ENCODE measurements at places on chromosomes 1 and 21.

DNA sequence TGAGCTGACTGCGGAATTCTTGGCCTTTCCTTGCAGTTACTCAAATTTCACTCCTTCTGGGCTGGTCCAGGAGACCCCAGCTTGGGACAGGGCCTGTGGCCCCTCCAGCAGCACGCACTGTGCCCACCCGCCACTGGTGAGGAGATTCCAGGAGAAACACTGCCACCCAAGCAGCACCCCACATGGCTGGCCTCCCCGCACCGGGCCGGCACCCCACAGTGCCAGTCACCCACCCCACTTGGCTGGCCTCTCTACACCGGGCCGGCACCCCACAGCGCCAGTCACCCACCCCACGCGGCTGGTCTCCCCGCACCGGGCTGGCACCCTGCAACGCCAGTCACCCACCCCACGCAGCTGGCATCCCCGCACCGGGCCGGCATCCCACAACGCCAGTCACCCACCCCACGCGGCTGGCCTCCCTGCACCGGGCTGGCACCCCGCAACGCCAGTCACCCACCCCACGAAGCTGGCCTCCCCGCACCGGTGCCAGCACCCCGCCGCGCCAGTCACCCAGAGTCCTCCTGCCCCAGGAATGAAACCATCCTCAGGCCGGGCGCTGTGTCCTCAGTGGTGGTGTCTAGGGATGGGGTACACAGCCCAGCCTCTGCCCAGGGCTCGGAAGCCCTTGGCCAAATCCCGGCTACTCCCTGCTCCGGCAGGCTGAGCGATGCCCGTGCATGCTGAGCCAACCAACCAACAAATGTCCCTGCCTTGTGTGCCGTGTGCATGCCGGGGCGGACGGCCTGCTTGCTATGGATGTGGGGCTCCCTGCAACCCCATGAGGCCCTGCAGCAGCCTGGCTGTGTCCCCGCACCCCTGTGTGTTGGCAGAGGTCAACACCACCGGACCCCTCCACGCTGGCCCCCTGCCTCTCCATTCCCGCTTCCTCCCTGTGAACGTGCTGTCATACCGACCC lies 38.6 kb upstream of the TSPEAR start:
- no peak for DNase-seq

GRCh38 chr1:87362834-87363426 lies 34.2 kb downstream of the LMO4 start:
- no peak for DNase-seq

GRCh38 chr1:204979891-204980649 lies 62.9 kb upstream of the CNTN2 start:
- no peak for DNase-seq

GRCh38 chr1:24374891-24375786 lies 38.4 kb downstream of the STPG1 start:
- DNase-seq: no peak

- DNase-seq: no peak
These were observed 1.5 kb downstream of the CEPT1 start for GRCh38 chr1:111141245-111142220.

GRCh38 chr1:214404571-214405213 lies 123.7 kb downstream of the SMYD2 start:
- DNase-seq: no peak
